Stimulated activated CD4-positive, alpha-beta T cell treated with anti-CD3 and anti-CD28 coated beads, Interleukin-2, amount 100 ng/mL, for 4 hours (primary cell): ENCODE measurements at places on chromosomes 16 and 17.
A peak's percentile ranks its signal among the peaks of the same experiment; 100 is the strongest.

DNA sequence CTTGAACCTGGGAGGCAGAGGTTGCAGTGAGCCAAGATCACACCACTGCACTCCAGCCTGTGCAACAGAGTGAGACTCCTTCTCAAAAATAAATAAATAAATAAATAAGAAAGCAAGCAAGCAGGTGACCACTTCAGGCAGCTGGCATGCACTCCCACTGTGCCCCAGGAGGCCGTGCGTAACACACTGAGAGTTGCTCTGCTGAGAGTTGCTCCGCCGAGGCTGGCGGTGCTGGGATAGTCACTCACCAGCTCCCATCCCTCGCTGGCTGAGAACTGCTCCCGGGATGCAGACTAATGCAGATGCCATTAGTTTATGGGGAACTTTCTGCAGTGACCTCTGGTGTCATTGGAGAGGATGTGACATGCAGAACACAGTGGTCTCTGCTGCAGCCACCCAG, 105.7 kb upstream of the PLCG2 start:
- DNase-seq, result no peak

GRCh38 chr17:35104844-35105450, 14.7 kb downstream of the RAD51D start:
- DNase-seq, result no peak

DNA sequence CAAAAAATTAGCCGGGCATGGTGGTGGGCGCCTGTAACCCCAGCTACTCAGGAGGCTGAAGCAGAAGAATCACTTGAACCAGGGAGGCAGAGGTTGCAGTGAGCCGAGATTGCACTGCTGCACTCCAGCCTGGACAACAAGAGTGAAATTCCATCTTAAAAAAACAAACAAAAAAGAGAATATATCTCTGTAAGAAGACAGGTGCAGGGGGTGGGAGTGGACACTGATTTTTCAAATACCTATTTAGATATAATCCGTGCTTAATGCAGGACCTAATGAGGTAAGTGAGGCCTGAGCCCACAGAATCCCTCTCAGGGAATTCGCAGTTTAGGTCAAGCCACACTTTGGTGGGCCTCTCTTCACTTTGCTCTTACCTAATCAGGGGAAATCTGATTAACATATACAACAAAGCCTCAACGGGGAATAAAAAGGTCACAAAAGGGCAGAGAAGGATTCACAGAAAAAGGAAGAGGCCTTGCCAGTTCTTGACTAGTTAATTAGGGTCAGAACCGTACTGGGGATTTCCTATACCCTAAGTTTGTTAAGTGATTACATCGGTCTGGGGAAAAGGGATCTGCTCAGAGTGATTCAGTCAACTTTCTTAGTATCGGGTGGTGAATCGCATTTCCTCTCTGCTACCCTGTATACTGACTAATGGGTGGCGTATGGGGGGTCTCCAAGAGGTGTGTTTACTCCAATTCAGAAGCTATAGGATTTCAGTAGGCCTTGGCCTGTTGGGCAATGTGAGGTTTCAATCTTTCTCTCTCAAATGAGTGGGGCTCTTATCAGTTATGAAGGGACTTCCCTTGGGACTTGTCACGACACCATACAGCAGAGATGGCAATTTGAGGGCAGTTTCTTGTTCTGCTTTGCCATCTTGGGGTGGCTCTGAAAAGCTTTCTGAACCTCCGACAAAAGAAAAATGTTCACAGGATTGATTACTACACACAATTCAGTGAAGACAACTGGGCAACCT, 1.9 kb upstream of the NFAT5 start:
- DNase-seq, result peak; percentile 62

DNA sequence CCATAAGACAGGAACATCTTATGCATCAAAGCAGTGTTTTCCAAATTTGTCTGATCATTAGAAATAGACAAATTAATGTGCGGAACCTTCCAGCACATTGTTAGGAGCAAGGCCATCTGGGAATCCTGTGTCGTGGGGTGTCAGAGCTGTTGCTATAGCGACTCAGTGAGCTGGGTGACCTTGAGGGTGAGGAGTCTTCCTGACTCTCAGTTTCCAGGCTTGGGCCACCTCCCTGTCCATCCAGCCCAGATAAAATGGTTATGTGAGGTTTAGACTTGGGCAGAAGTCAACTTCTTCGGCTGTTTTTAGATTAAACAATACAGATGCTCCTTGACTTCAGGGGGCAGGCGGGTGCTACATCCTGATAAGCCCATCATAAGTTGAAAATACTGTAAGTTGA, 20.6 kb downstream of the MT1X start:
- DNase-seq, result no peak

GRCh38 chr17:72976971-72977770, 115.3 kb downstream of the SLC39A11 start:
- DNase-seq, result no peak

- no peak for DNase-seq
Observed at GRCh38 chr17:42438600-42439567, 15.8 kb upstream of the CAVIN1 start.
